ENCODE measurements at places on chromosomes 5 and 9.

- no peak for DNase-seq
Observed at GRCh38 chr9:68697851-68698250, 7.2 kb upstream of the PIP5K1B start.

GRCh38 chr5:16805486-16805885, 130.6 kb downstream of the MYO10 start:
- no peak for DNase-seq

- DNase-seq = peak; percentile 24
Observed at GRCh38 chr9:122978601-122979000, 37.8 kb downstream of the RABGAP1 start.

DNA sequence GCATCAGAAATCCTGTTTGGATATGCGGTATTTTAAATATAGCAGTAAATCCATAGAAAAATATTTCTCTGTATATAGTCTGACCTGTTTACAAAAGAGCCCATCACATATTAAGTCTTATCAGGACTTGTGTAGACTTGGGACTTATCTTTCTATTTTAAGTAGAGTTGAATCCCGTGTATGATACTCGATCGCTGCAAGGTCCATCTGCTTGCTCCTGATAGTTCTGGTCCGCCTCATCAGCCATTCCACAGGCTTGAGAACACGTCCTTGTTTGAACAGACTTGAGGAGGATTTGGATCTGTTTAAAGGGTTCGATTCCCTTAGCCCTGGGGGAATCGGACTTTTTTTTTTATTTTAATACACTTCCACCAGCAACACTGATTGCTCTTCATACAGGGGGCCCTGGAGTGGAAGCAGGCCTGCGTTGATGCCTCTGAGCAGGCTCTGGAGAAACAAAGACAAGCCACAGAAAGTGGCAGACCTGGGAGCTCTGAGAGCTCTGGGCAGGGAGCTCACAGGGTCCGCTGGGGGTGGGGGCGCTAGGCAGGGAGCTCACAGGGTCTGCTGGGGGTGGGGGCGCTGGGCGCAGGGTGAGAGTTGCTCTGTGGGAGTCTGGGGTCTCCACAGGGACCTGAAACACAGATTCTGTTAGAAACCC, 112.2 kb downstream of the MVB12B start:
- DNase-seq = no peak

DNA sequence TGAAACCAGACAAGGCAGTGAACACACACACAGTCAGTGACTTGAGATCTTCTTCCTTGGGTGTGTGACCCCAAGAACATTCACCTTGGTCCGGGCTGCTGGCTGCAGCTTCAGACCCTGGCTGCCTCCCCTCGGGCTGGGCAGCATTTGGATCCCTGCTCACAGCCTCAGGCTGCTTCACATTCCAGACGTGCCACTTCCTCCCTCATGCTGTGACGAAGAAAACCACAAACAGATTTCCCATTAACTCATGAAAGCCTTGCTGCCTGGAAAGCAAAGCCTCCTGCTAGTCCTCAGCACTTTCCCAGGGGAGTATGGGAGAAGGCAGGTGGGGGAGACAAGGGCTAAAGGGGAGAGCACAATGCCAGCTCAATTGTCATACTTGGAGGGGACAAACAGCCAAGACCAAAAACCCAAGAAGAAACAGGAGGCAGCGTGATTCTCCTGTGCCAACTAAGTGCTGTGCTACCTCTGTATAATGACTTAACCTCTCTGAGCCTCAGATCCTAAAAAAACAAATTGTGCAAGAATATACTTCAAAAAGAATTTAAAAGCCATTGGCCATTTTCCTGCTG, 594.6 kb upstream of the BRINP1 start:
- peak; percentile 75 for DNase-seq

GRCh38 chr9:121609822-121610637, 41.4 kb upstream of the DAB2IP start:
- peak; percentile 56 for DNase-seq

DNA sequence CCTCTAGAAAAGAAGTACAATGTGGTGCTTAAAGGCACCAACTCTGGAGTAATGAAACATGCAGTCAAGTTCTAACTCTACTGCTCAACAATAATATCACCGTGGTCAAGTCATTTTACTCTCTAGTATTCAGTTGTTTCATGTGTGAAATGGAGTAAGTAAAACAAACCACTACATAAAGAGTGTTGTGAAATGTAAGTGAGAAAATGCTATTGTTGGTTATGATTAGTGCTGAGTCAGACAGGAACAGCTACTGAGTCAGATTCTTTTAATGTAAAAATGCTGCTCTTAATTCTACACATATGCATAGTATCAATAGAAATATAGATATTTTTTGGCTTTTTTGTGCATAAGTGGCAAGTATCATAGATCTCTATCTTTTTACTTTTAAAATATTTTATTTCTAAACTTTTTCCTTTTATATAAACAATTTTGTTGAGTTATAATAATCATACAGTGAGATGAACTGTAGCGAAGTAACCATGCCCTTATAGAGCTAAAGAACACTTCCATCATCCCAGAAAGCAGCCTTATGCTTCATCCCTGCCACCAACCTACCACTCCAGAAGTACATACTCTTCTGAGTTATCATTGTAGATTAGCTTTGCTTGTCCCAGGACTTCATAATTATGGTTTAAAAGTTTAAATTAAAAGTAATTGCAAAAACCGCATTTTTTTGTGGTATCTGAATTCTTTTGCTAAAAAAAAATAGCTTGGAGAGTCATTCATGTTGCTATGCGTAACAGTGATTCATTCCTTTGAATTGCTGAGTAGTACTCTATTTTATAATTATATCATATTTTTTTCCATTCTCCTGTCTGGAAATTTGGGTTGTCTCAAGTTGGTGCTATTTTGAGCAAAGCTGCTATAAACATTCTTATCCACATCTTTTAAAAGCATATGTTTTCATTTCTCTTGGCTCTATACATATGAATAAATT, 548.2 kb upstream of the CLINT1 start:
- DNase-seq = peak; percentile 63

- no peak for DNase-seq
Observed at GRCh38 chr9:127567730-127568617, 44.1 kb upstream of the STXBP1 start.

DNA sequence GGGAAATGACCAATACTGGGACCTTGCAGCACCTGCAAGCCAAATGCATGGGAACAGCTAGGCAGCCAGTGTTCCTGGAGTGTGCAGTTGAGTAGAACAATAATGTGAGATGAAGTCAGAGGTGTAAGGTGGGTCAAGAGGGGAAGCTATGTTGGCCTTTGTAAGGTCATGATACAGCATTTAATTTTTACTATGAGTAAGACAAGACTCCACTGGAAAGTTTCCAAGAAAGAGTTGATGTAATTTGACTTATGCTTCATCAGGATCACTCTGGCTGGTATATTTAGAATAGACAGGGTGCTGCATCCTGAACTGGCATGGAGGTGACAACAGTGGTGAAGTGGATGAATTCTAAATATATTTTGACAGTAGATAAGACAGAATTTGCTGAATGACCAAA, 744.8 kb downstream of the KCTD16 start:
- peak; percentile 1 for DNase-seq

- DNase-seq = no peak
Observed at GRCh38 chr5:18975624-18976023, 1012.4 kb downstream of the CDH18 start.

GRCh38 chr9:129619787-129620668, 873 bp downstream of the C9orf50 start:
- no peak for DNase-seq

- no peak for DNase-seq
Observed at GRCh38 chr5:109370343-109370742, 39.4 kb downstream of the PJA2 start.

GRCh38 chr9:127808347-127809001, 5.8 kb downstream of the FPGS start:
- no peak for DNase-seq

- DNase-seq = no peak
Observed at GRCh38 chr5:10268100-10268499, 18.0 kb downstream of the CCT5 start.

DNA sequence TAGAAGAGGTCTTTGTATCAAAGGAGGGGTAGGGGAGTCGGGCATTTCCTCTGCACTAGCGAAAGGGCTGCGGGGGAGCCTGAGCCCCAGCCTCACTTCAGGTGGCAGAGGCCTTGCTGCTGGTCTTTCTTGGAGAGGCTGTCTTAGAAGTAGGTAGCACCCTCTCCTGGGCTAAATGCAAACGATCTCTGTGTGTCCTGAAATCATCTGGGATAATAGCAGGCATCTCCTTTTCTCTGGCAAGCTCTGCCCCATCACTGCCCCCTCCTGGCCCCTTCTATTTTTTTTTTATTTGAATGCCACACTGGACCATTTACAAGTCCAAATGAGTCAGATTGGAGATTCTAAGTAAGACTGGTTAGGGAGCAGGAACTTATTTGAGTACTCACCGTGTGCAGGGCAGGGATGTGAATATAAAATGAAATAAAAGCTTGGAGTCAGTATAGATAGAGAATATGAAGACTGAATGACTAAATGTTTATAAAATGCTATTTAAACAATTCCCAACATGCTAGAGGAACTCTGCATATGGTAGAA, 137.1 kb downstream of the FGF1 start:
- DNase-seq = peak; percentile 98

DNA sequence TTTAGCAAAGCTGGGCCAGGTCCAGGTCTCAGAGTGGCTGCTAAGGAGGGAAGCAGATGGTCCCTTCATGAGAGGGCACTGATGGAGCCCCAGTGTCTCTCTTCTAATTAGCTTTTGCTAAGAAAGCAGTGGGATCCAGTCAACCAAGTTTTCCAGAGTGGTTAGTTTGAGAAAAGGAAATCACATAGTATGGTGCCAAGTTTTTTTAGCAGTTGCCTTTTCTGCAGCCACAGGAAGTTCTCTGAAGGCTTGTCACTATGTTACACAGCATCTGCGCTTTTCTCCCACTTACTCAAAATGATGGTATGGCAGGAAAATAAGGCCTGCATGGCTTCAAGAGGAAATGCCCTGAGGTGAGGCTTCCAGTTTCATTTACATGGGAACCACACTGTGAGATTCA, 331.5 kb upstream of the ZNF462 start:
- DNase-seq = no peak

DNA sequence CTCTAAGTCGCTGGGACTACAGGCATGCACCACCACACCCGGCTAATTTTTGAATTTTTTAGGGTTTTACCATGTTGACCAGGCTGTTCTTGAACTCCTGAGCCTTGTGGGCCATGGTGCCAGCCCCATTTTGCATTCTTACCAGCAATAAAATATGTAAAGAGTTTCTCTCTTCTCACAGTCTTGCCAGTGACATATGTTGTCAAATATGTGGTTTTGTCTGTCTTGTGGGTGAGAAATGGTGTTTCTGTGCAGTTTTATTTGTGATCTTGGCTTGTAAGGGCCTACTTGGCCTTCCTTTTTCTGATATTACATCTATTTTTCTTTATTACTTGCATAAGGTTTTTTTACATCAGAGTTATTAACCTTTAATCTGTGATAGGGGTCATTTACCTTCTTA, 47.1 kb downstream of the SPIN1 start:
- no peak for DNase-seq

DNA sequence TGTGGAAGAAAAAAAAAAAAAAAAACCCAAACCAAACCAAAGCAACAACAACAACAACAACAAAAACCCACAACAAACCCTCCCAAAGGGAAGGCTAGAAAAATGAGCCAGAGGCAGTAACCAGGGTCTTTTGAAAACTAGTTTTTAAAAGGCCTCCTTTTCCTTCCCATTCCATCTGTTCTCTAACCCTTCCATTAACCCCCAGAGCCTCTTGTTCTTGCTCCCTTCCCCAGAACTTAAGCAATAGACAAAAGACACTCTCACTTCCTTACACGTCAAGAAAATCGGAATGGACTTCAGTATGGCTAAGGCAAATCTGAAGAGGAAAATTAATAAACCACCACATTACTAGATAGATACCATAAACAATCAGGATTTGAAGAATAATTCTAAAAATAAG, 292.8 kb downstream of the ARL15 start:
- DNase-seq = no peak

DNA sequence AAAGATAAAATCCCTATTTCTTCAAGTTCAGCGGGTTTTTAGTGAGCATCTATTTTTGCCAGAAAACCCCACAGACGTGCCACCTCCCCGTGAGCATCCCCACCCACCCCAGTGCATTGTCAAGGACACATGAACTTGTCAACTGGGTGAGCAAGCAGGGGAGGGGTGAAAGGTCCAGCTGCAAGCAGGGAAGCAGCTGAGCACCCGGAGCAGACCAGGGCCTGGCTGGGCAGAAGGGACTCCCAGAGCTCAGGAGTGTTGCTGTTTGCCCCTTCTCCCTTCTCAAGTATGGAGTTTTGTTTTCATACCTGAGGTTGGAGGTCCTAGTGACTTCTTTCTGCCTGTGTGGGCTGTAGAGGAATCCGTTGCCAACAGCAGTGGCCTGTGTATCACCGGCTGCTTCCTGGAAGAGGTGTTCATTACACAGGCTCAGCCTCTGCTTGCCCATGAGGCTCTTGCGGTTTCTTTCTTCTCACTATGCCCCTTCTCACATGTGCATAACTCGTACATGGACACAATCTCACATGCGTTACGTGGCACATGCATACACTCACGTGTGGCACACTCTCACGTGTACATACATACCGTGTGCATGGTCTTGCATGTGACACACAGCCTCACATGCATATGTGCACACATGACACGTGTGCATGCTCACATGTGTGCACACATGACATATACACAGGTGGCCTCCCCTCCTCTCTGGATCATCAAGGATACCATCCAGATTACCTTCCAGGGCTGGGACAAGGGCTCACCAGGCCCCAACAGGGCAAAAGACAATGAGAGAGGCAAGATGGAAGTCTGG, 126.7 kb downstream of the MVB12B start:
- no peak for DNase-seq

- no peak for DNase-seq
Observed at GRCh38 chr5:159301466-159301865, 28.8 kb downstream of the IL12B start.

DNA sequence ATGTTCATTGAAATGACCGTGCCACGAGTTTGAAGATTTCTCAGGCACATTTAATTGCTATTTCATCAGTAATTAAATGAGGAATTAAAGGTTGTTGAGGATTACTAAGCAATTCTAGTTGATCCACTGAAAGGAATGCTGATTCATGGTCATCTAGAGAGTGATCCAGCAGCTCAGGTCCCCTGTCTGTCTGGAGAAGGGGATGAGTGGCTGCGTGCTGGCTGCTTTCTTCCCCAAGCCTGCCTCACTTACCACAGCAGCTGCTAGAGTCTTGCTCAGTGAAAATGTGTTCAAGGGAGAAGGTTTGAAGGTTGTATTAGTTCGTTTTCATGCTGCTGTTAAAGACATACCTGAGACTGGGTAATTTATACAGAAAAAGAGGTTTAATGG, 7.8 kb upstream of the TGFBI start:
- peak; percentile 86 for DNase-seq

DNA sequence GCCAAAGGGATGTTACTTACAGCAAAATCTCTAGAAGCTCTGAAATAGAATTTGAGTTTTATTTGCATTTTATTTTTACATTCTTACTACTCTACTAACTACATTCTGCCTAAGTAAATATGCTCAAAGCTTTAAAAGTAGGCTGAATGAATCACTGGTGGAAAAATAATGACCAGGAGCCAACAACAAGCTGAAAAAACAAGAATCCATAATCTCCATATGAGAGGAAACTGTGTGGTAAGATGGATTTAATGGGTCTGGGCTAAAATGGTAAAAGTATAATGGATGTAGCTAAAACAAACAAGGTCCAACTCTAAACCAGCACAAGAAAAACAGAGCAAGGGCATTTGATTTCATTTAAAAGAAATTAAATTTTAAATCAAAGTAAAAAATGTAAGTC, 525.8 kb upstream of the FTMT start:
- no peak for DNase-seq

Data from cardiac fibroblast (primary cell).